ENCODE measurements at places on chromosomes 12 and 14.

DNA sequence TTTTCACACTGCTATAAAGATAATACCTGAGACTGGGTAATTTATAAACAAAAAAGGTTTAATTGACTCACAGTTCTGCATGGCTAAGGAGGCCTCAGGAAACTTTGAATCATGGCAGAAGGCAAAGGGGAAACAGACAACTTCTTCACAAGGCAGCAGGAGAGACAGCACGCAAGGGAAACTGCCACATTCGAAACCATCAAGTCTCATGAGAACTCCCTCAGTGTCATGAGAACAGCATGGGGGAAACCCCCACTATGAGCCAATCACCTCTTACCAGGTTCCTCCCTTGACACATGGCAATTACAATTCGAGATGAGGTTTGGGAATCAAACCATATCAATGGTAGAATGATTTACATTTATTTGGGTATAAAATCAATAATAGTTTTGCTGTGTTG lies 558.5 kb downstream of the TMTC2 start:
- no peak for DNase-seq

DNA sequence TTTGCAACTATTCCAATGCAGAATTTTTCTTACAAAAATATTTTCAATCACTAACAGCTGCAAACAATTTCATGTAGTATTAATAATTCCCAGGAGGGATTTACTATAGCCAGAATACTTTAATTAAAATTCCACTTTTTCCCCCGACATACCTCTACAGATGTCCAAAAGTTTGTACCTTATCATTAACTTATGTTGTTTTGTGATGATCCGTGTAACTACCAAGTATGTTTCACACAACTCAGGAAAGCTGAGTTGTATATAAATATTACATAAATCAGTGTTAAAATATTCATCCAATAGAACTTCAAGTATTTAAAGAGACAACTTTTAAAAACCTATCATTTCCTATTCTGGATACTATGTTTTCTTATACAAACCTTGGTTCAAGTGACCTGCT lies 2.4 kb downstream of the EPS8 start:
- no peak for DNase-seq

DNA sequence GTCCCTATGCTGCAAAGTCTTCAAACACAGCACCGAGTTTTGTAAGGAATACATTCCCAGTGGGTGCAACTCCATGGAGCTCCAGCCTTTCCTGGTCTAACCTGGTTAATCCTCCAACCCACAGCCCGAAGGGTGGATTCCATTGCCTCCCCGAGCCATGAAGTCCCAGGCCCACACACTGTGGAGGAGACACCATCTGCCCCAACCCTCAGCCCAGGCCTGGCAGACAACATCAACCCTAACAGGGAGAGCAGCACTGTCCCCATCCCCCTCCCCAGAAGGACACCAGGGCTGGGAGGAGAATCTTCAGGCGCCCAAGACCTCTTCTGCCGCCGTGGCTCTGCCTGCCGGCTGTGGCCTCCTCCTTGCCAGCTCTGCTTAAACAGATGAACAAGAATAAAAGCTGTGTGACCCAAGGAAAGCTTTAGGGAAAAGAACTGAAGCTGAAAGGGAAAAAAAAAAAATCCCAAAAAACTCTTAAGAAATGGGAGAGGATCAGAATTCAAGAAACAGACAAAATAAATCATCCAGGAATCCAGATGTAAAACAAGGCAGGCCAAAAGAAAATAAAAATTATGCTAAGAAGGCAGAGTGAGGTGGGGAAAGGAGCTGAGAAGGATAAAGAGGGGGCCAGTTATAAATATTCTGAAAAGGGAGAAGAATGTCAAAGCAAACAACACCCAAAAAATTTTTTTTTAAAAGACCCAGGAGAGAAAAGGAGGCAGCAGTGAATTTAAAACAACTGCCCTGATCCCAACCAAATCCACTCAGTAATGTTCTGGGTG lies 16.0 kb upstream of the ZFP36L1 start:
- no peak for DNase-seq

- DNase-seq, result no peak
Observed at GRCh38 chr14:22282417-22282816, 306.6 kb downstream of the DAD1 start.

- no peak for DNase-seq
Observed at GRCh38 chr14:49766839-49767238, 1.1 kb upstream of the KLHDC2 start.

DNA sequence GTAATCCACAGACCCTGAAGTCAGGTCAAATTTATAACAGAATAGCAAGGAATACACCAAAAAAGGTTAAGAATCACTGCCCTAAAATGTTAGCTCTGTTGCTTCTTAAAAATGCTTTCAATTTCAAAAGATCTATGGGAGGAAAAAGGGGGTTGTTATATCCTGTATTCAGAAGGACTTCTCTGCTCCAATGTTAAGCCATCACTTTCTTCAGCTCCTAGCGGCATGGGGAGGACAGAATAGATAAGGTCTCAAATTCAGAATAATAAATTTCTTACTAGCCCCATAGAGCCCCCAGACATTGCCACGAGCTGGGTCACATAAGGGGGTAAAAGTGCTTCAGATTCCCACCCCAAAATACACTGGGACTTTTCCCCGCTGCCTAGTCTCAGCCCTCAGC lies 49.8 kb downstream of the CPM start:
- no peak for DNase-seq

DNA sequence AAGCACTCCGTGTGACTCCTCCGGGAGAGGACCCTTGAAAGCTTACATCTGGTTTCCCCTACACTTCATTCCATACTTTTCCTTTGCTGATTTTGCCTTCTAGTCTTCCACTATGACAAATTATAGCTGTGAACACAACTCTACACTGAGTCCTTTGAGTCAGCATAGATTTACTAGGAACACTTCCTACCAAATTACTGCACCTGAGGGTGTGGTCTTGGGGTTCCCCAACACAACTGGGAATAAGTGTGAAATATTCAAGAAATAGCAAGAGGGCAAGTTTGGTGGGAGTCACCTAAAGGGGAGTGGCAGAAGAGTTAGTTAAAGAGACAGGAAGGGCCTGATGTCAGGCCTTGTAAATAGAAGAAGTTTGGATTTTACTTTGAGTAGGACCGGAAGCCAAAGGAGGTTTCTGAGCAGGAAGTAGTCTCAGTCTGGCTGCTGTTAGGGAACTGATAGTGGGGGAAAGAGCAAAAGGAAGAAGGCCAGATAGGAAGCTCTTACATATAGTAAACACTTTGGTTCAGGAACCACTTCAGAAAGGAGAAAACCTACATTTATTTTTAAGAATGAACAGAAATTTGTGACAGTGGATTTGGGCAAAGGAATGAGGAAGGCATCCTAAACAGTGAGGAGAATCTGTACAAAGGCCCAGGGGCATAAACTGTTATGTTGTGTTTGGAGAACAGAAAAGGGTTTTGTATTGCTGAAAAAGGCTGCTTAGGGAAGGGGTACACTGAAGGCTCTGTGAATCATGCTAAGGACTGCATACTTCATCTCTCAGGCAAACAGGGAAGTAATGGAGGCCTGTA lies 14.2 kb downstream of the SEL1L start:
- DNase-seq, result no peak

GRCh38 chr14:96852823-96853422 lies 55.7 kb downstream of the VRK1 start:
- DNase-seq, result no peak

- DNase-seq, result no peak
Observed at GRCh38 chr12:47223031-47223847, 143.5 kb upstream of the AMIGO2 start.

DNA sequence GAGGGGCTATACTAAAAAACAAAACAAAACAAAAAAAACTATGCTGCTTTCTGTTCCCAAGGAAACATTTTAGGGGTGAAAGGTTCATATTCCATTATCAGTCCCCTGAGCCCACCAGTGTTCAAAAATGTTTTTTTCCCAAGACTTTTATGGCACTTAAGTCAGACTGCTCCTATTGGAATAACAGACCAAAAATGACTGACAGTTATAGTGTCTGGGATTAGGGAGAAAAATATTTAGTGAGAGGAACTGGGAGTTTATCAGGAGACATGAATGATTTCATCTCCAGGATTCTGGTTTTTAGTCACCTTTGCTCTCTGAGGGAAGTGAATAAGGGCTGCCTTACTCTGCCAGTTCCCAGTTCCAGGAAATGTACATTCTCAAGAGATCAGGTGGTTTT lies 68.0 kb downstream of the PDE3A start:
- no peak for DNase-seq

- no peak for DNase-seq
Observed at GRCh38 chr12:51726161-51726560, 122.4 kb downstream of the FIGNL2 start.

DNA sequence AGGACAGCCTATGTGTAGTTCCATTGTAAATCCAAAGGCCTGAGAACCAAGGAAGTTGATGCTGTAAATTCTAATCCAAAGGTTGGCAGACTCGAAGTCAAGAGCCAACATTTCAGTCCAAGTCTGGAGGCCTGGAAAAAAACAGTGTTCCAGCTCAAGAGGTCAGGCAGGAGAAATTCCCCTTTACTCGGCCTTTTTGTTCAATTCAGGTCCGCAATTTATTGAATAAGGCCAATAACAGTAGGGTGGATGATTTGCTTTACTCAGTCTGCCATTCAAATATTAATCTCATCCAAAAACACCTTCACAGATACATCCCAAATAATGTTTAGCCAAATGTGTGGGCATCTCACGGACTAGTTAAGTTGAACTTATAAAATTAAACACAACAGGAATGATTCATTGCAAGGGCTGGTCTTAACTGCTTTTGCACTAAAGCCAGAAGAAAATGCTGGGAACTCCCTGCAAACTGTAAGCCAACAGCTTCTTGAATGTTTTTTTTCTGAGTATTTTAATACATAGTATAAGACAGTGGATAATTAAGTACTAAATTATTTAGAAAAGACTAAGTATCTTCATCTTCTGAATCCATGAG lies 197.4 kb upstream of the GARIN6 start:
- no peak for DNase-seq

DNA sequence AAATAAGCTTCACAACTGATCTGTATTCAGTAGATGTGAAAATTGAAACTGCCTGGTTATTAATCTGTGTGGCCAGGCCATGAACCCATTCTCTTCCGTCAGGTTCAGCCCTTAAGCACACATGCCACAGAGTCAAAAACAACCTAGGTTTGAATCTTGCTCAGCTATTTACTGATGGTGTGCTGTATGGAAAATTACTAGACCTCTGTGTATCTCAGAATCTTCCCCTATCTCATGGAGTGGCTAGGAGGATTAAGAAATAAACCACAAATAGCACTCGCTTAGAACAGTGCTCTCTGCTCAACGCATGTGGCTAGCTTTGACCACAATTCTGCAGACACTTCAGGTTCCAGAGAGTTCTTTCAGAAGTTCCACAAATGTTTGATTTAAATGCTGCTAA lies 240.7 kb upstream of the PLEKHG7 start:
- no peak for DNase-seq
